Kidney capillary endothelial cell (primary cell): ENCODE measurements at places on chromosomes 1 and 21.

- no peak for DNase-seq
Observed at GRCh38 chr1:74728736-74729135, 4.1 kb downstream of the CRYZ start.

DNA sequence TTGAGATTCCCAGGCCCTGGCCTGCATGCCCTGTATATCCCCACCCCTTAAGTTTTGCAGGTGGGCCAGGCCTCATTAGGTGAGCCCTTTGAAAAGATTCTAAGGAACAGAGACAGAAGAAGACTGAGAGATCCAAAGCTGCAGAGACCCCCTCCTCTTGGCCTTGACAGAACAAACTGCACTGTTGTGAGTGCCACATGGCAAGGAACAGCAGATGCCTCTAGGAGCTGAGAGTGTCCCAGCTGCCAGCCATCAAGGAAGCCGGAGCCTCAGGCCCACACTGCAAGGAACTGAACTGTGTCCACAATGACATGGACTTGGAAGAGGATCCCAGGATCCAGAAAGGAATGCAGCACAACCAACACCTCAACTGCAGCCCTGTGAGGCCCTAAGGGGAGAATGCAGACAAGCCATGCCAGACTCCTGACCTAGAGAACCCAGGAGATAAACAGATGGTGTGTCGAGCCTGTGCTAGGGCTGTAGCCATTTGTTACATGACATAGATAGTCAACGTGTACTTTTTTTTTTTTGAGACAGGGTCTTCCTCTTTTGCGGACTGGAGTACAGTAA, 182.7 kb downstream of the AJAP1 start:
- DNase-seq = no peak

GRCh38 chr1:191582169-191582568, 576.1 kb upstream of the RGS18 start:
- no peak for DNase-seq

GRCh38 chr1:151327903-151328674, 873 bp upstream of the PI4KB start:
- no peak for DNase-seq

GRCh38 chr1:175435392-175435791, 242.8 kb upstream of the KIAA0040 start:
- DNase-seq = no peak

- no peak for DNase-seq
Observed at GRCh38 chr1:202571719-202572339, 138.4 kb downstream of the SYT2 start.

GRCh38 chr1:218414060-218414728, 69.1 kb downstream of the TGFB2 start:
- DNase-seq = no peak

DNA sequence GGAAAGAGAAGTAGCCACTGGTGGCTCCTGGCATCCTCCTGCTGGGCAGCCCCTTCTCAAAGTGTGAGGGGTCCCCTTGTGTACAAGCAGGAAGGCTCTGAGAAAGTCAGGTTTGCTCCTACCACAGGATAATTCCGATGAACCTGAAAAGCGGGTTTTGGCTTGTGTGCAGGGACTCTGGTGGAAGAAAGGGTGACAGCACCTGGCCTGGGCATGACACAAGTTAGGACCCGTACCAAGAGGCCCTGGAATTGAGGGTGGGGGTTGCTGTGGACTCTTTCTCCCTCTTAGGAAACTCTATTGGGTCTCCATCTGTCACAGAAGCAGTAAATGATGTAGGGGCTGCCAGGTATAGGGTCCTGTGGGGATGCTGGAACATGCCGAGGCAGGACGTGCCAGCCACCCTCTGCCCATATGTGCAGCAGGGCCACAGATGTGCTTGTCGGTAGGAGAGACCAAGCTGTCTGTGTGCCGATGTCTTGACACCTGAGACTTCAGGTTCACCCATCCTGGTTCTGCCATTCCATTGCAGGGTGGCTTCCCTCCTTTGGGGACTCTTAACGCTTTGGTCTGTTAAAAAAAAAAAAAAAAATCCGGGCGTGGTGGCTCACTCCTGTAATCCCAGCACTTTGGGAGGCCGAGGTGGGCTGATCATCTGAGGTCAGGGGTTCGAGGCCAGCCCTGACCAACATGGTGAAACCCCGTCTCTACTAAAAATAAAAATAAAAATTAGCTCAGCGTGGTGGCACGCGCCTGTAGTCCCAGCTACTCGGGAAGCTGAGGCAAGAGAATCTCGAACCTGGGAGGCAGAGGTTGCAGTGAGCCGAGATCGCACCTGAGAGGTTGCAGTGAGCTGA, 9.8 kb downstream of the C1orf35 start:
- DNase-seq = no peak

GRCh38 chr1:15500184-15501178, 23.5 kb downstream of the CASP9 start:
- DNase-seq = no peak

GRCh38 chr1:17400725-17401341, 28.8 kb downstream of the PADI6 start:
- no peak for DNase-seq

- peak; percentile 57 for DNase-seq
Observed at GRCh38 chr1:8121261-8122159, 95.4 kb upstream of the ERRFI1 start.

- no peak for DNase-seq
Observed at GRCh38 chr1:23589585-23589986, 30.3 kb upstream of the ID3 start.

DNA sequence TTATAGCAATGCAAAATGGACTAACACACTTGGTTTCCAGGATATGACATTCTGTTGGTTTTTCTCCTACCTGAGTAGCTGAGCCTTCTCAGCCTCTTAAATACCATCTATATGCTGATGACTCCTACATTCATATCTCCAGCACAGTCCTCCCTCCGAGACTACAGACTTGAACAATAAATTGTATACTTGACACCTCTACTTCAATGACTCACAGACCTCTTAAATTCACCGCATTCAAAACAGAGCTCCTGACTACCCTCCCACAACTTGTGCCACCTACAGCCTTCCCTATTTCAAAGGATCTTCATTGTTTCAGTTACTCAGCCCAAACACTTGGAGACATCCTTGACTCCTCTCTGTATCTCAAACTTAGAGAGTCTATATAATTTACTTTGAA, 66.8 kb upstream of the ASB17 start:
- no peak for DNase-seq

DNA sequence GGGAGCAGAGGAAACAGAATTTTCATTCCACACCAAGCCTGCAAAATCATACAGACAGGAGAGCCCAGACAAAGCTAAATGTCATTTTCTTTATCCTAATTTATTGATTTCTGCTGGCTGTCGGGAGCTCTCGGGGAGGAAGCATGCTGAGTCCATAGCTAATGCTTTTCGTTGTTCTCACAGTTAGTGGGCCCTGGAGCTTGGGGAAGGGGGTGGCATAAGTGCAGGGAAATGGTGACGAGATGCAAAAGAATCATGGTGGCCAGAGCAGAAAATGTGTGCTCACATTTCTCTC, 202.4 kb downstream of the TOMM20 start:
- no peak for DNase-seq

DNA sequence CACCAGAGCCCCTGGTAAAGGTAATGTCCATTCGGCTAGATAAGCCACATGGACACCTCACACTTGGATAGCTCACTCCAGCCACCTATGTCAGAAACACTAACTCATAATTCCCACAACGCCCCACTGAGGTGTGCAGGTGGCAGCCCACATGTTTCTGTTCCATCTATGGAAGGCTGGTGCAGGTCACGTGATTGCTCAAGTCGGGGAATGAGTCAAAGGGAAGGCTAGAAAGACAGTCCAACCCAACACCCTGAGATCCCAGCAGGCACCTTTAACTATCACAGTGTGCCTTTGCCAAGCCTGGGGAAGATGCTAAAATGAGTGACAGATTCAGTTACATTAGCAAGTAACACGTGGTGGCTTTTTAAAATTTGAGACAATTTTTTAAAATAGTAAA, 45.3 kb upstream of the KCNE1 start:
- no peak for DNase-seq

DNA sequence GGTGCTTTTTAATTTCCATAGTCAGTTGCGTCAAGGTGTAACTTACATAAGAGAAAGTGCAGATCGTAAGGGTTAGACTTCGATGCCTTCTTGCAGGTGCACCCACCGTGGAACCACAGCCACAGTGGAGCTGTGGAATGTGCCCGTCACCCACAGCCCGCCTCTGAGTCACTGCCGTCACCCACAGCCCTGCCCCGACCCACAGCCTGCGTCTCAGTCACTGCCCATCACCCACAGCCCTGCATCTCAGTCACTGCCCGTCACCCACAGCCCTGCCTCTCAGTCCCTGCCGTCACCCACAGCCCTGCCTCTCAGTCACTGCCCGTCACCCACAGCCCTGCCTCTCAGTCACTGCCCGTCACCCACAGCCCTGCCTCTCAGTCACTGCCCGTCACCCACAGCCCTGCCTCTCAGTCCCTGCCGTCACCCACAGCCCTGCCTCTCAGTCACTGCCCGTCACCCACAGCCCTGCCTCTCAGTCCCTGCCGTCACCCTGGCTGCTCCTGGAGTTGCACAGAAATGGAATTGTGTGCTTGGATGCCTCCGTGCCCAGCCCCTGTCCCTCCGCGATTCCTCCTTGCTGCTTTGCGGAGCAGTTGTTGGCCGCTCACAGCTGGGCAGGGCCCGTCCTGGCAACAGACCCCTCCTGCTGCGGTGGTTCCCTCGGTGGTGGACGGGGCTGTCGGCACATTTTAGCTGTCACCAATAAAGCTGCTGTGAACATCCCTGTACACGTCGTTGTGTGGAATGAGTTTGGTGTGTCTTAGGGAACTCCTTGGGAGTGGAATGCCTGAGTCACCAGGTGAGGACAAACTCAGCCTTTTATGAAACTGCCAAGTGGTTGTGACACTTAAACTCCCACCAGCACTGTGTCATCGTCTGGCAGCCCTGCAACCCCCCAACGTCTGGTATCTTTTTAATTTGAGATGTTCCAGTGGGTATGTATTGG, 44.9 kb upstream of the COL6A2 start:
- no peak for DNase-seq

DNA sequence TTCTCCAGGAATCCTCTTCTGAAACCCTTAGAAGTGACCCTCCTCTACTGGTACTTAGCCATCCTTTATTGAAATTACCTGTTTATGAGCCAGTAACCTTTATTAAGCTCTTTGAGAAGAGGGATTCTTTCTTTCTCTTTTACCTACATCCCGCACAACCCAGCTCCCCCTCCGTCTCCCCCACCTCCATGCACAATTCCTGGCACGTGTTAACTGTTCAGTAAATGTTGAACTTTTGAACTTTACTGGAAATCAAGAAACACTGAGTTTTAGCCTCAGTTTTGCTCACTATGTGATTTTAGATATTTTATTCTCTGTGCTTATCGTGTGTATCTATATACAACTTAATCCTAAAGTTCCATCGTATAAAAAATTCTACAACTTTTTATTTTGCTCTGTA, 1.8 kb downstream of the TMED5 start:
- no peak for DNase-seq

- DNase-seq = no peak
Observed at GRCh38 chr1:64046243-64046642, 157.2 kb upstream of the UBE2U start.

GRCh38 chr1:107419003-107419402, 278.2 kb downstream of the NTNG1 start:
- no peak for DNase-seq

DNA sequence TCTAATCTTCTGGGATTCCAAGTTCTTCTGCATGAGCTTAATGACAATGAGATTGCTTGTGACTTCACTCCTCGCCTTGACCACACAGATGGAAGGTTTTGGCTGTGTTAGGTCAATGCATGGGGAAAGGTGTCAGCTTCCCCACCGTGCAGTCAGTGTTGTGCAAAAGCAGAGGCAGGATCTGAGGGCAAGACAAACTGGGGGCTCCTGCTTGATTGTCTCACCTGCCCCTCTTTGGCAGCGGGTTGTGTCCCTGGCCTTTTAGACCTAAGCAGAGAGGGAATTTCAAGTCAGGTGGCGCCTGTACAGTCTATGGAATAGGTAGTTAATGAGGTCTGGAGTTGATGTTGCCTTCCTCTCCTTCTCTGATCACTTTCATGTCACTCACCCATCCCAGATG, 150.1 kb downstream of the CNIH3 start:
- DNase-seq = no peak

- DNase-seq = no peak
Observed at GRCh38 chr1:56432166-56432971, 147.0 kb downstream of the PLPP3 start.

GRCh38 chr21:26550326-26550725, 22.8 kb downstream of the CYYR1 start:
- DNase-seq = no peak

- DNase-seq = peak; percentile 48
Observed at GRCh38 chr1:204207136-204207616, 6.6 kb downstream of the GOLT1A start.

DNA sequence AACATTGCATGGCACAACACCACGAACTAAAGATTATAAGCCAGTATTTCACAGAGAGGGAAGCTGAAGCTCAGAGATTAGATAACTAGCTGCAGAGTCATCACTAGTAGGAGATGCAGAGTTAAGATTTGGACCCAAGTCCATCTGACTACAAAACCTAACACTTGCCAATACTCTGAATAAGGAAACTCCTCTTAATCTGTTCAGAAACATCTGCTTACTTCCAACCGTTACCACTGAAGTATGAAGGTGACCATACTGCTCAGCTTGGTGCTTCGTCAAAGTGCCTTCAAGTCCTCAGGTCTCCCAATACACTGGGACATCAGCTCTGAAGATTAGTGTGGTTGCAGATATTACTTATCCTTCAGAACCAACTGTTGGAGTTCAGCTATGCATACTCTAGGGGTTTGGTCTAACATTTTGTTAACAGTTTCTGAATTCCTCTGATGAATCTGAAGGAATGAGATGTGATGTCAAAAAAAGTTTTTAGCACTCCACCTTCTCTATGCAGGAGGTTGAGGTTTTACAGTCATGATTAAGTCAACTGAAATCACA, 179.6 kb downstream of the TPR start:
- no peak for DNase-seq

DNA sequence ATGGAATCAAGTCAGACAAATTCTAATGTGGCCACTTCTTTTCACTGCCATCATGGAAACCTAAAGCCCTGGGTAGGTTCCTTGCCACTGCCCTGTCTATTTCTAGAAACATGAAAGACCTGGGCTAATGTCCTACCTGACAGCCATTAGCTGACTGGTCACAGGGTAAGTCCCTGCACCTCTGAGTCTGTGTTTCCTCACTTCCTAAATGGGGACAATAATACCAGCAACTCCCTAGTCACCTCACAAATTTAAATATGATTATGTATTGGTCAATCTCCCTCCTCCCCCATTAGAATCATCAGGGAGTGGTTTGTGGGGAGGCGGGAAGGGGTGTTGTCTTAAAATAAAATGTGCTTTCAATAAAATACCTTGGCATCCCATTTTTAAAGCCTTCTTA, 2.2 kb downstream of the CREG1 start:
- no peak for DNase-seq

GRCh38 chr1:234477386-234478151, 1.4 kb downstream of the TARBP1 start:
- DNase-seq = no peak
